Naive B cell (primary cell): ENCODE measurements at places on chromosomes 13 and 19. TPM values are rescaled to one million over a fixed set of nuclear protein-coding genes. Genes with fewer than 3 reads are reported as not detected.

GRCh38 chr13:98549728-98550317 is 27.1 kb downstream of the STK24 start:
- DNase-seq: no peak
- H3K36me3 ChIP-seq: peaks cover 7% of the 10 kb centered on the region
- H3K4me3 ChIP-seq: no peak overlapping the region
- no peaks in the 10 kb centered on the region for H3K27me3 ChIP-seq
- H3K4me1 ChIP-seq: peaks cover 93% of the 10 kb centered on the region

DNA sequence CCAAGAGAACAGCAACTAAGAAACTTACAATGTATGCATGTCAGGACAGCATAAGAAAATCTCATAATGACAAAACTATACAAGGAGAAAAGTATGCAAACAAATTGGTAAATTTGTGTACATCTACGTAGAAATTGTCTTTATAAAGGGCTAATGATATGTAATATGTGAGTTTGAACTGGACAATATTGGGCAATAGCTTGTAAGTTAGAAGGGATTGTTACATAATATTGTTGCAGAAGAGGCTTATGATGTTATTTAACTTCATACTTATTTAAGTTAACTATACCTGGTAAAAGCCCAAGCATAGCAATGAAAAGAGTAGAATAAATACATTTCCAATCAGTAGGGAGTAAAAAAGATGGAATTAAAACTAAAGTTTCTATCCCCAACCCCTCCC is 134.0 kb downstream of the MAB21L1 start:
- no peaks in the 10 kb centered on the region for H3K4me1 ChIP-seq
- no peaks in the 10 kb centered on the region for H3K36me3 ChIP-seq
- DNase-seq: no peak

ZNF564 gene
- 20.6 TPM for polyA plus RNA-seq

DNA sequence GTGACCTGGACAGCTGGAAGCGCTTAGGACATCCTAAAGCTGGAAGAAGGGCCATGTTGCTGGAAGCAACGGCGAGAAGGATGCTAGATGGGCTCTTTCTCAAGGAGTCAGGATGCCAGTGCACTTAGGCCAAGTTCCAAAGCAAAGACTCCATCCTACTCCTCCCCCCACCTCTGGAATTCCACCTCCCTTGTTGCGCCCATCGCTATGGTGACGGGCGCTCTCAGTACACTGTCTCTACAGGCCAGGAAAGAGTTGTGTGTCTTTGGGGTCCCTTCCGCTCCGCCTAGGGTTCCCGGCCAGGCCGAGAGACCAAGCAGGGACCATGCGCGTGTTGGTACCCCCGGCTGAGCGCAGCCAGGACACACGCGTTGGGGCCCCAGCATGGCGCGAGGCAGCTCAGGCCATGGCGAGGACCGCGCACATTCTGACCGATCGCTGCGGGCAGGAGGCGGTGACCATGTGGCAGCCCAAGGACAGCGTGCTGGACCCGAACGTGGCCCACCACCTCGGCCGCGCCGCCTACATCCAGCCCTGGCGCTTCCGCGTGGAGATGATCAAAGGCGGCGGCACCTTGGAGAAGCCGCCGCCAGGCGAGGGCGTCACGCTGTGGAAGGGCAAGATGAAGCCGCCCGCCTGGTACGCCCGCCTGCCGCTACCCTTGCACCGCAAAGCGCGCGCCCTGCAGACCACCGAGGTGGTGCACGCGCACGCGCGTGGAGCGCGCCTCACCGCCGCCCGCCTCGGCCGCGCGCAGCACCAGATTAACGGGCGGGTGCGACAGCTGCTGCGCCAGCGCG is 31.0 kb upstream of the SLC1A6 start:
- H3K27me3 ChIP-seq: peaks cover 40% of the 10 kb centered on the region
- H3K27ac ChIP-seq: no peak overlapping the region
- no peaks in the 10 kb centered on the region for H3K4me1 ChIP-seq
- no peak for DNase-seq
- H3K4me3 ChIP-seq: no peak overlapping the region
- no peaks in the 10 kb centered on the region for H3K36me3 ChIP-seq

GRCh38 chr13:108947551-108948030 is 318.2 kb downstream of the MYO16 start:
- no peaks in the 10 kb centered on the region for H3K27me3 ChIP-seq
- no peak for DNase-seq
- H3K4me1 ChIP-seq: no peaks in the 10 kb centered on the region
- no peak overlapping the region for H3K4me3 ChIP-seq

- DNase-seq: peak; percentile 89
- H3K27ac ChIP-seq: peak overlapping the region; percentile 91
- H3K27me3 ChIP-seq: no peaks in the 10 kb centered on the region
- H3K4me3 ChIP-seq: peak overlapping the region; percentile 91
These were observed 31.2 kb downstream of the ZNF701 start for GRCh38 chr19:52601025-52601973.

DNA sequence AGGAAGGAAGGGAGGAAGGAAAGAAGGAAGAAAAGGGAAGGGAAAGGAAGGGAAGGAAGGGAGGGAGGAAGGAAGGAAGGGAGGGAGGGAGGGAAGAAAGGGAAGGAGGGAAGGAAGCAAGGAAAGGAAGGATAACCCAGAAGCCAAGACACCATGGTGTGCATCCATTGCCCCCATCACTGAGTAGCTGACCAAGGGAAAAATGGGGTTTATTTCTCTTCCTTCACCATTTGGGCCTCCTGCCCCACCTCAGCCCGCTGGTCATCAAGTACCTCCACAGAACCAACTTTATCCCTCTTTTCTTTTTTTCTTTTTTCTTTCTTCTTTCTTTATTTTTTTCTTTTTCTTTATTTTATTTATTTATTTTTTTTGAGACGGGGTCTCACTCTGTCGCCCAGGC is 20.4 kb downstream of the CABP5 start:
- no peak overlapping the region for H3K27ac ChIP-seq
- no peak overlapping the region for H3K4me3 ChIP-seq
- no peaks in the 10 kb centered on the region for H3K4me1 ChIP-seq
- no peaks in the 10 kb centered on the region for H3K36me3 ChIP-seq
- DNase-seq: no peak
- H3K27me3 ChIP-seq: peaks cover 57% of the 10 kb centered on the region

DNA sequence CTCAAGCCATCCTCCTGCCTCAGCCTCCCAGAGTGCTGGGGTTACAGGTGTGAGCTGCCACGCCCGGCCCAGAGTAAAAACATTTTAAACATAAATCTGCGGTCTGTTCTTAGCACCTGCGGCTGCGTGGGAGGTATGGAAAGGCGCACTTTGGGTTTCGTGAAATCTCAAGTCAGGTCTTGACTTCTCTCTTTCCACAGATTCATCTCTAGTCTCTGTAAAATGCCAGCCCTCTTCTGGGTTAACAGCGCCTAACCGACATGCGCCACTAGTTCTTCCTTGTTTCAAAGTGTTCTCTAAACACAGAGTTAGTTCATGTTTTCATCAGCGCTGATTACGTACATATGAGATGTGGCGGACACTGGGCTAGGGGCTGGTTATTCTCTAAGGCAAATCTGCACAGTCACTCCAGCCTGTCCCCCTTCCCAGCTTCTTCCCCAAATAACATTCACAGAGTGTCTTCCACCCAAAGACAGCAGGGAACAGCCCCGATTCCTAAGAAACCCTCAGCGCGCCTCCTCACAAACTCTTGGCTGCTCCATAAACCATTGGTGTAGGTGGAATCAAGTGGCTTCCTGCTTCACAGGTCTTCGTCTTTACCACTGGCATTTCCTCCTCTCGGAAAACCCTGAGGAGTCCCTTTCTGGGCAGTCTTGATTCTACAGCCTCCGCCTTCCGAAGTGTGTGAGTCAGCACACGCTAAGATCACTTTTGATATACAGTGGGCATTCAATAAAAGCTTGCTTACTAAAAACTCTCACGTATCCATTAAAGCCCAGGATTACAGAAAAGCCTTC is 1.4 kb downstream of the PARP4 start:
- peak overlapping the region; percentile 88 for H3K27ac ChIP-seq
- H3K36me3 ChIP-seq: peaks cover 7% of the 10 kb centered on the region
- no peaks in the 10 kb centered on the region for H3K27me3 ChIP-seq
- DNase-seq: peak; percentile 55

GRCh38 chr13:32976056-32976805 is 40.0 kb upstream of the KL start:
- no peaks in the 10 kb centered on the region for H3K4me1 ChIP-seq
- H3K4me3 ChIP-seq: no peak overlapping the region
- H3K27me3 ChIP-seq: no peaks in the 10 kb centered on the region
- no peak overlapping the region for H3K27ac ChIP-seq
- no peaks in the 10 kb centered on the region for H3K36me3 ChIP-seq
- no peak for DNase-seq

GRCh38 chr13:50535050-50535449 is 308.4 kb downstream of the DLEU7 start:
- no peak overlapping the region for H3K27ac ChIP-seq
- peaks cover 6% of the 10 kb centered on the region for H3K4me1 ChIP-seq
- H3K36me3 ChIP-seq: peaks cover 28% of the 10 kb centered on the region
- no peak overlapping the region for H3K4me3 ChIP-seq
- no peaks in the 10 kb centered on the region for H3K27me3 ChIP-seq

GRCh38 chr13:44300895-44301638 is 72.6 kb upstream of the SERP2 start:
- H3K4me3 ChIP-seq: no peak overlapping the region
- no peaks in the 10 kb centered on the region for H3K4me1 ChIP-seq
- no peak overlapping the region for H3K27ac ChIP-seq
- no peaks in the 10 kb centered on the region for H3K36me3 ChIP-seq
- DNase-seq: no peak

CPAMD8 gene
- 0.39 TPM for polyA plus RNA-seq

GRCh38 chr13:98267080-98267912 is 90.2 kb upstream of the RNF113B start:
- no peak overlapping the region for H3K4me3 ChIP-seq
- no peaks in the 10 kb centered on the region for H3K27me3 ChIP-seq
- H3K36me3 ChIP-seq: no peaks in the 10 kb centered on the region
- DNase-seq: no peak
- H3K4me1 ChIP-seq: no peaks in the 10 kb centered on the region

GRCh38 chr19:1154731-1155351 is 19.2 kb downstream of the SBNO2 start:
- no peaks in the 10 kb centered on the region for H3K27me3 ChIP-seq
- no peaks in the 10 kb centered on the region for H3K36me3 ChIP-seq
- no peak for DNase-seq
- H3K27ac ChIP-seq: no peak overlapping the region
- H3K4me1 ChIP-seq: no peaks in the 10 kb centered on the region
- H3K4me3 ChIP-seq: no peak overlapping the region

DNA sequence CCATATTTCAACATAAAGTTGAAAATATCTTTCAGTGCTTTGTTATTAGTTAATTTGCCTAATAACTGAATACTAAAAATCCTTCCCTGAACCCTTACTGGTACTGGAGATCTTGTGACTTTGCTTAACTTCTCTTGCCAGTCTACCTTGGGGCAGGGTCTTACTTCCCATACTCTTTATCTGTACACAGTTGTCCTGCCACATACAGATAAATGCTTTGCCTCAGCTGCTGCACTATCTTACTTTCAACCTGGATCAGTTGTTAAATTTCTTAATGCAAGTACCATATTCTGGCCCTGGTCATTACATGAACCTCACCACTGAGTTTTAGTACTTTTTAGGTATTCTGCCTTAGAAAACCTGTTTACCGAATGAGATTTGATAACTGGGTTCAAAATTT is 107.6 kb downstream of the PIBF1 start:
- no peak overlapping the region for H3K4me3 ChIP-seq
- H3K27ac ChIP-seq: no peak overlapping the region
- peaks cover 17% of the 10 kb centered on the region for H3K36me3 ChIP-seq
- no peaks in the 10 kb centered on the region for H3K4me1 ChIP-seq
- no peaks in the 10 kb centered on the region for H3K27me3 ChIP-seq

ZFP28 gene
- 4.1 TPM for polyA plus RNA-seq

GRCh38 chr13:43294412-43294811 is 271.0 kb downstream of the DNAJC15 start:
- DNase-seq: no peak
- H3K36me3 ChIP-seq: no peaks in the 10 kb centered on the region

EDDM13 gene
- not detected for polyA plus RNA-seq

DNA sequence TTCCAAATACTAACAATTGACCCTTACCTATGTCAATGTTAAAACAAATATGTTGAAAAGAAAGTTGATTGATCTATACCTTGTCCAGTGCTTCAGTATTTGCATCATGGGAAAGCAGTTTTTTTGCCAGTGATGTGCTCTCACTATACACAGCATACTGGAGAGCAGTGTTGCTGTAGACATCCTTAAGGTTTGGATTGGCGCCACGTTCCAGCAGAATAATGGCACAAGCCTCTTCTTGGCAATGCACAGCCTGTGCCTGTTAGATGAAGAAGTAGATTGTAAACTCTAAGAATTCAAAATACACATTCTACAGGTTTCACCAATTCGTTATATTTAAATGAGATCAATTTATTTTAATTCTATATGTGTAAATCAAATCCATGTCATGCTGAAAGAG is 43.9 kb upstream of the C1QTNF9B start:
- H3K4me1 ChIP-seq: no peaks in the 10 kb centered on the region
- no peaks in the 10 kb centered on the region for H3K36me3 ChIP-seq
- no peak for DNase-seq
- H3K27ac ChIP-seq: no peak overlapping the region

- no peak for DNase-seq
- no peak overlapping the region for H3K27ac ChIP-seq
- peaks cover 9% of the 10 kb centered on the region for H3K36me3 ChIP-seq
- H3K4me1 ChIP-seq: peaks cover 7% of the 10 kb centered on the region
These were observed 12.1 kb downstream of the CRYL1 start for GRCh38 chr13:20513466-20513995.
